ENCODE measurements at places on chromosomes 3 and 15.

DNA sequence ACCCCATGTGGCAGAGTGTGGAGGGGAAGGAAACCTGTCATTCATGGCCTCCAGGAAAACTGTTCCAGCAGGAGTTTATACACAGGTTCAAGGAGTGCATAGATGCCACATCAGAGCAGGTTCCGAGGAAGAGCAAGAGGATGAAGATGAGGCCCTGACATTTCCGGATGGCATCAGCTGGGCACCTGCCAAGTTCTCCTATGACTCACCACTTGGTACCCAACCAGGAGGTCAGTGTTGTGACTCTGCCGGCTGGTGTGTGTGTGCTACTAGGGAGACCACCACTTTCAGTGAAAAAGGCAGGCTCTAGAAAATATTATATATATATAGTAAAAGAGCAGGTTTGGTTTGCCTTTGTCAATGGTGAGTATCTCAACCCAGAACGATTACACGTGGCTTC lies 69.3 kb downstream of the NTRK3 start:
- DNase-seq: no peak

DNA sequence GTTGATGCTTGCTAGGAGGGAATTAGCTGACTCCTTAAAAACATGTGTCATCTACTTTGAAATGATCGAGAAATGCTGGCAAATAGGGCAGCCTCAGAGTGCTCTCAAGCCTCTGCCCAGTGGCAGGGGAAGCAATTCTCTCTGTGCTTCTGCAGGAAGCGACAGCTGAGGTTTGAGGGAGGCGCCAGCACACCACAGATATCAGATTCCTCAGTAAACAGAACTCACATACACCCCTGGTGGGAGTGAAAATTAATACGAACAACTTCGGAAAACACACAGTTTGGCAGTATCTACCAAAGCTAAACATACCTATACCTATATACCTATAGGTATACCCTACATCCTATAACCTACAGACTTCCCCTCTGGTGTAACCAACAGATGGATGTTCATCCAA lies 61.3 kb downstream of the NSMCE3 start:
- DNase-seq: no peak

GRCh38 chr3:123467046-123467445 lies 18.2 kb upstream of the ADCY5 start:
- DNase-seq: no peak

GRCh38 chr3:110248666-110249065 lies 823.0 kb upstream of the NECTIN3 start:
- DNase-seq: no peak

DNA sequence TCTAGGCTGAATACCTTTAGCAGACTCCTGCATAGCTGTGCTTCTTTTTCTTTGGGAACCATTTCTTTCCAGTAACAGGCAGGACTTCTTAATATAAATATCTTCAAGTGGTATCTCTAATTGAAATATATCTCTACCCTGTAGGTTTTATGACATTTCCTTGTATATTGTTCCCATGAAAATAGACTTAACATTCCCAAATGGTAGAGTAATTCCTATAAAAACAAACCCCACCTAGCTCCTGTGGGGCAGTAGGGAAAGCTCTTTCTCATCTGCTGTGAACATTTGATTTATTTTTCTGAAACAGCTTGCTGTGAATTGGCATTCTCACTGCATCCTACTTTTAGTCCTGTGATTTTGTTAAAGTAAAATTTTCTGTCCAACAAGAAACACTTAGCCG lies 20.8 kb downstream of the SELENOT start:
- no peak for DNase-seq

- DNase-seq: no peak
Measured at GRCh38 chr15:66565141-66565641, 607 bp downstream of the LCTL start.

- peak; percentile 72 for DNase-seq
Measured at GRCh38 chr15:77507143-77507897, 86.6 kb downstream of the HMG20A start.

DNA sequence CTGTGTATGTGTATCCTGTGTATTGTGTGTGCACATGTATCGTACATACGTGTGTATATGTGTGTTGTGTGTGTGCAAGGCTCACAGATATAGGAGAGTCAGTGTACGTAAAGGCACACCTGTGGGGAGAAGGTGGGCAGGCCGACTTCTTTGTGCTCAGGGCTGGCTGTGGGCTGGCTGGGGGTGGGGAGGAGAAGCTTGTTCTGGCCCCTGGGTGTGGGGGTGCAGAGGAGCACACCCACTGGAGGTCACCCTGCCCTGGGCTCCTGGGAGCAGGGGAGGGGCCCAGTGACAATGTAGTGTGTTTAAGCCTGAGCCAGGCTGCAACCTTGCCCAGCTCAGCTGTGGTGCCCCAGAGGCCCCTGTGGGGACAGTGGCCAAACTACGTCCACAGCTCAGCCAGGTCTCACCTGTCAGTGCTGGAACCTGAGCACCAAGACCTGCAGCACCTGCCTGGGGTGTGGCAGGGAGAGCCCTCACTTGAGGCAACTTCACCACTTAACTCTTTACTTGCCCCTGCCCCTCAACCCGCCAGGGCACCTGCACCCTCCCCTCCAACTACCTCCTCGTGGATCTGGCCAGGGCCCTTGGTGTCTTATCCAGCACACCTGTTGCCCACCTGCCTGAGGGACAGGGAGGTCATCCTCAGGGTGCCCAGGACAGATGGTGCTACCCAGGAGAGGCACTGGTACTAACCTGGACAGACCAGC lies 2.6 kb upstream of the HHATL start:
- DNase-seq: no peak

GRCh38 chr3:189652042-189652441 lies 20.9 kb downstream of the TP63 start:
- DNase-seq: no peak

DNA sequence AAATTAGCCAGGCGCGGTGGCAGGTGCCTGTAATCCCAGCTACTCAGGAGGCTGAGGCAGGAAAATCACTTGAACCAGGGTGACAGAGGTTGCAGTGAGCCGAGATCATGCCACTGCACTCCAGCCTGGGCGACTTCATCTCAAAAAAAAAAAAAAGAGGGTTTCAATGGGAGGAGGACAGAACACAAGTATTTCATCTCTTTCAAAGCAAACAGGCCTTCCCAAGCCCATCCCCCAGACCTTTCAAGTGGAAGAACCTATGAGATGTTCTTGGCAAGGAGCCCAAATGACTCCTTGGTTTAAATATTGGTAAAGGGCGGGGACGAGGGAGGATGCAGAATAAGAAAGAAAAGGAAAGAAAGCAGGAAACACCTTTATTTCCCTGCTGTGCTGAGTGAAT lies 62.2 kb upstream of the MCF2L2 start:
- DNase-seq: no peak

DNA sequence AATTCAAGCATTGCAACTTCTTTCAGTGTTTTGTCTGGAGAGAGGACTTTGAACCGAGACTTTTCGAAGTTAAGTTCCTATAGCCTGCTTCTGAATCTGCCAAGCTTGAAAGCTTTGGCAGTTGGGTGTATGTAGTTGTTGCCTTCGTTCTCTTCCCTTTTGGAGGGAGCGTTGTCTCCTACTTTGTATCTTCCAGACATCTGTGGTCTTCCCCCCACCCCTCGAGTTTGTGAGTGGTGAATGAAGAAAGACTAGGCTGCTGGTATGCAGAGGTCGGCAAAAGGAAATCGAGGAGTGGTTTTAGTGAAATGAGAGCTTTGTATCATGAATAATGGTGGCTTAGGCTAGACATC lies 1.3 kb downstream of the CTNNB1 start:
- no peak for DNase-seq

DNA sequence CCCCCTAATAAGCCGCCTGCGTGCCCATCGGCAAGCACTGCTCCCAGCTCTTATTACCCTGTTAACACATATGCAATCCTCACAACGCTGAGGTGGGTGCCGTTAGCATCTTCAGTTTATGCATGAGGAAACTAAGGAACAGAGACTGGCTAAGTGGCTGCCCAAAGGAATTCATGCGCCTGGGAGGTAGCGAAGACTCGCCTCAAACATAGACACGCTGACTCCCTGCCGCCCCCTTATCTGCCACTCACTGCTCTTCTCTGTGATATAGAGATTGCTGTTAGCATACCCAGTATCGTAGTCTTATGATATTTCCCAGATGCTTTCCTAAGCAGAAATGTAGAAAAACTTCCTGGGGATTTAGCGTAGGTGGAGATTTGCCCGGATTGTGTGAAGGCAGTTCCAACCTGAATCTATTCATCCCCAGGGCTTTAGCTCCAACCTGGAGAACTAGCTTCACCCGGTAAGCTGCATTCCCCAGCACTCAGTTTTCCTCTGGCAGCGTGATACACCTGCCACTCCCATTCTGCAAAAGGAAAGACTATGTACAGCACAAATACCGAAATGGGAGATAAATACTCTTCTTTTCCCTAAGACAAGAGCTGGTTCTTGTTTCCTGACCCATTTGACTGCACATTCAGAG lies 23.7 kb upstream of the CD47 start:
- no peak for DNase-seq

DNA sequence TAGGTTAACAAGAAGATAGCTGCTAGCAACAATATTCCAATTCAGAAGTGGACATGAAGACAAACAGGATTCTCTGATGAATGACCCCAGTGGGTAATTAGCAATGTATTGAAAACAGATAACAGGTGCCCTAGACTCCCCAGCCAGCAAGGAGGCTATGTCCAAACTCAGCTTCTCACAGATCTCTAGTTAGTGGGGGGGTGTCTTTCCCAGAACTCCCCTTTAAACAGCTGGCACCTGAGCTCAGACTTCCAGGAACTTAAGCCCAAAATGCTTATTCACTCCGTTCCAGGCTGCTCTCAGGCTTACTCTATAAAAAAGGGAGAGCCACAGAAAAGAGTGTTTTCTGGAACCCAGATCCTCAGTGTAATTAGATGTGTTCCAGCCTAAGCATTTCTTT lies 423.0 kb upstream of the THBS1 start:
- DNase-seq: no peak

- DNase-seq: no peak
Measured at GRCh38 chr3:14684447-14684846, 9.5 kb downstream of the C3orf20 start.

- DNase-seq: peak; percentile 71
Measured at GRCh38 chr3:132448216-132448961, 31.1 kb downstream of the DNAJC13 start.

- no peak for DNase-seq
Measured at GRCh38 chr15:32700501-32701150, 17.2 kb upstream of the GREM1 start.

DNA sequence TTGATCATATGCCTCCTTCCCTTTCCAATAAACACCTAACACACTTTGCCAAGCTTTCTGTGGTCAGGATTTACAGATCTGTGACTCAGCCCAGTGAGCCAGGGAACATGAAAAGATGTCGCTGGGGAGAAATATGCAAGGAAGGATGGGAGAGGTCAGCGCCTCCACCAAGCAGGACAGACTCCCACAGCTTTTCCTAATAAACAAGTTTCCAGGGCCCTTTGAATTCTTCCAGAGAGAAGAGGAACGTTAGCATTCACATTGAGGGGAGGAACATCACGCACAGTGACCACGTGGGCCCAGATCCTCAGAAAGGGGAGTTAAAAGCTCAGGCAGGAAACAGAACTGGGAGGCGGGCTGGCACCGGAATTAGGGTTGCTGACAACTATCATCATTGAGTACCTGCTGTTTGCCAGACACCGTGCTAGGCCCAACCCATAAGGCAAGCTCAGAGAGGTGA lies 33.3 kb upstream of the MRPS22 start:
- no peak for DNase-seq

- no peak for DNase-seq
Measured at GRCh38 chr3:117603097-117603496, 893.5 kb downstream of the TUSC7 start.

DNA sequence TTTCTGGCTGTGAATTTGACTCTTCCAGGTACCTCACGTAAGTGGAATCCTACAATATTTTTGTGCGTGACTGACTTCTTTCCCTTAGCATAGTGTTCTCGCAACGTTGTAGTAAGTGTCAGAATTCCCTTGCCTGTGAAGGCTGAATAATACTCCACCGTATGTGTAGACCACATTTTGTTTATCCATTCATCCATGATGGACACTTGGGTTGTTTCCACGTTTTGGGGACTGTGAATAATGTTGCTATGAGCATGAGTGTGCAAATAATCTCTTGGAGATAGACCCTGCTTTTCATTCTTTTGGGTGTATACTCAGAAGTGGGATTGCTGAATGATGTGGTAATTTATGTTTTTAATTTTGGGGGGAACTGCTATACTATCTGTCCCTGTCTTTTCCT lies 82.2 kb downstream of the APBA2 start:
- DNase-seq: no peak

DNA sequence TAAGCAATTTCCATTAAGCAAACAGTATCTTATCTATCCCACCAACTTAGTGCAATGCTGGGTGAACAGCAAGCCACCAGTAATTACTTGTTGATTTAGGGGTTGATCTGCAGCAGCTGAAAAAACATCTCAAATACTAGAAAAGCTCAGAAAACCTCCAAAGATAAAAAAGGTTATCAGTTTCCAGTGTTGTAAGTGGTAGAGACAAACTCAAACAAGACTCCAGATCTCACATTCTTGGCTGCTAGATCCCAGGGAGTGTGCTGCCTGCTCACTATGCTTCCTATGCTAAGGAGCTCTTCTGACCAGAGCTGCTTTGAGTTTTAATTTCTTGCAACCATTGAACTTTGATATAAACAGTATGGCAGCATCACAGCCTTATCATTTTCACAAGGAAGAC lies 11.3 kb downstream of the B3GALNT1 start:
- no peak for DNase-seq

- no peak for DNase-seq
Measured at GRCh38 chr3:9398700-9399336, 1.4 kb downstream of the SETD5 start.

DNA sequence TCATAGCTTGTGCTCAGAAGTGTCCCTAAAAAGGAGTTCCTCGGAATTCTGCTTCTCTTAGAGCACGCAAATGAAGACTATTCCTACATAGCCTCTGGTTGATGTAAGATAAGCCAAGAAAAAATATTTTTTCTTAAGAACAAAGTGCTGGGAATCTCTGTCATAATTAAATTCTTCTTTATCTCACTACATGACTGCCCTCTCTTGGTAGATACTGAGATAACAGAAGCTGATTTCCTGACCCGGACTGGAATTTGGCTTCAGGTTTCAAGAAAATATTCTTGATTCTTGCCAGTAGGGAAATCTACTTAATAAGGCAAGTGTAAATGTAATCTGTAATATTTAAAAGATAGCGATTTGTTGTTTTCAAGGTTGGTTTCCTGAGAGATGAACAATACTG lies 31.3 kb upstream of the SETMAR start:
- DNase-seq: no peak

DNA sequence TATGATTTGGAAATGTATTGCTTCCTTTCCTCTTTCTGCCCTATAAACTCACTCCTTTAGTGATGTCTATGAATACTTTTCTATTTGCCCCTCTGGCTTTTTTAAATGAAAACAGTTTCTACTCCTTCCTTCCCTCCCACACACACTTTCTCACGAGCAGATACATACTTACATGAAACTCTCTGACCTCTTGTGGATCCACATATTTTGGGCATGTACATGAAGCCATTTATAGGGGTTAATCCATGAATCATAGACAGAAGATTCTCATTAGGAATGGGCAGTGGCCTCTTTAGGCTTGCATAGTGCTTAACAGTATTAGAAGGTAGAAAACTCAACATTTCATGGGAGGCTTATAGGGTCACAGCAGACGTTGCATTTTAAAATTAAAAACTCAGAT lies 24.8 kb downstream of the ANAPC13 start:
- DNase-seq: no peak

GRCh38 chr3:60053526-60054265 lies 1003.9 kb upstream of the CFAP20DC start:
- DNase-seq: no peak

GRCh38 chr3:52986938-52987337 lies 58.9 kb downstream of the SFMBT1 start:
- no peak for DNase-seq
